SIG-M5 (cell line): ENCODE measurements at places on chromosomes 6 and 20.

GRCh38 chr20:43988451-43988850, 73.8 kb downstream of the TOX2 start:
- DNase-seq, result no peak

- no peak for DNase-seq
Measured at GRCh38 chr6:133097208-133097607, 143.9 kb upstream of the EYA4 start.

- DNase-seq, result no peak
Measured at GRCh38 chr6:150456902-150457643, 88.3 kb downstream of the IYD start.

DNA sequence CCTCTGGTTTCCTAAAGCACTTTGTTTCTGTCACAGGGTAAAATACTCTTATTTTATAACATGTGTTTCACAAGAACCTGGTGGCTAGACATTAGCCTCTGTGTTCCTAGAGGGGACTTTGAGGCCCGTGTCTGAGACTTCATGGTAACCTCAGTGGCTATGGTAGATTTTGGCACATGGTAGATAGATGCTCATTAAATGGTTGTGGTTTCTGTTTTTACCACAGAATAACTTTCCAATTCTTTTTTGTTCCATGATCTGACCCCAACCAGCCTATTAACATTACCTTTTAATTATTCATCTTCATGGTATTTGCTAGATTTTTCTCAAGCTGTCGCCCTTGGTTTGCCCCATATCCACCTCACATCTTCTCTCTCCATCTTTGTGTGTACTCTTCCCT, 34.3 kb downstream of the CCN2 start:
- DNase-seq, result no peak

- no peak for DNase-seq
Measured at GRCh38 chr6:145729887-145730286, 5.4 kb downstream of the EPM2A start.

DNA sequence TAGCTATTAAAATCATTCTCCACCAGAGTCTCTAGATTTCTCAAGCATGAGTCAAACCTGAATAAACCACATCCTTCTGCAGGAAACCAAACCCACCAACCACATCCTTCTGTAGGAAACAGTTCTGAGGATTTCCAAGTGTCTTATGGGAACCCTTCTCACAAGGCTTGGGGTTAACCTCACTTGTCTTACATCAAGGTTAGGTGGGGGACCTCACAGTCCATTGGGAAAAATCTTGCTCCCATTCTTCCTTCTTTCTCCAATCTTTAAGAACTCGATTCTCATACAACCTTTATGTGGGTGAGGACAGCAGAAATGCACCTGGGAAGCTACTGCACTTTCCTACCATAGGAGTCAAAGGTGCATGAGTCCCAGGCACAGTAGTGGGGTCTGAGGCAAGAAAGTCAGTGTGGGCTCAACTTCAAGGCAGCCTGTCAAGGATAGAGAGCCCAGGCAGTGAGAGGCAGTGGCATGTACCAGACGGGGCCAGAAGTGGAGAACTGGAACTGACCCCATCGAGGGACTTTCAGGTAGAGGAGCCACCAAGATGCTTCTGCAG, 114.5 kb downstream of the SLC22A3 start:
- DNase-seq, result peak; percentile 40

DNA sequence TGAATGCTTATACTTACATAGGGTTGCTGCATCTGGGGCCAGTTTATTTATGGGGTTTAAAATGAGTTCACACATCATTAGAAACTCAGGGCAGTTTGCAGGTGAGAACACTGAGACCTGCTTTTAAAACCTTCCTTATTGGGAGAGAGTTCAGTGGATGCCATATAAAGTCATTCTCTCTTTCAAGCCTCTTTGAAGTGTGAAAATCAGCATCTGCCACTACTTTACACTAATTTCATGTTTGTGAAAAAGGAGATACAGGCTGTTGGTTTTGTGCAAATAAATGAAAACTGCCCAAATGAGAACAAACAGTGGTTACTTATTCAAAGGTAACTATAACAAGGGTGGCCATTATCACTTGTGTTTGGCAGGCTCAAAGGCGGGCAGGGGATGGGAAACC, 530.5 kb downstream of the KIF16B start:
- no peak for DNase-seq

DNA sequence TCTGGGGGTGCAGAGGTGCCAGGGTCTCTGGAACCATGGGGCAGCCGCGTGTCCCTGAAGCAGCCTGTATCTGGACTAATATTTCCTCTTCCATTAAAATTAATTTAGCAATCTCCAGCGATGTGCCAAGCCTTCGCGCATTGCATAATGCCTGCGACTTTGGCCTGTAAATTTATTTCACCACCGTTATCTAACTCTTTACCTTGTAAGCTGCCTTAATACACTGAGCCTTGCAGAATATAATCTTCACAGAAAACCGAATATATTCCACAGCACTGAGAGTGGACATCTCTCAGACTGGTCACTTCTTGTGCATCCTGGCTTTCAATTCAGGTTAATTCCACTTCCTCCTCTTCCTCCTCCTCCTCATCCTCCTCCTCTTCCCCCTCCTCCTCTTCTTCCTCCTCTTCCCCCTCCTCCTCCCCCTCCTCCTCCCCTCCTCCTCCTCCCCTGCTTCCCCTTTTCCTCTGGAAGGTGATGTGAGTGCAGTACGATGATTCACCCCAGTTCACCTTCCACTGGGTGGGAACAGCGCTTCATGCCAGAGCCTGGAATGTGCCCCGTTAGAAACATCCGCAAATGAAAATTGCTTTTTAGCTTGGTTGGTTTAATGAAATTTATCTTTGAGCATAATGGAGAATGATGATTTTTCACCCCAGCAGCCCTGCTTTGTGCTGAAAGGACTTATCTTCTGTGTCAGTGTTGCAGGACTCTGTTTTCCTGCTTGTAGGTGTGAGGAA, 101.4 kb downstream of the CDH4 start:
- no peak for DNase-seq

- DNase-seq, result no peak
Measured at GRCh38 chr6:80698459-80698858, 592.0 kb downstream of the BCKDHB start.

DNA sequence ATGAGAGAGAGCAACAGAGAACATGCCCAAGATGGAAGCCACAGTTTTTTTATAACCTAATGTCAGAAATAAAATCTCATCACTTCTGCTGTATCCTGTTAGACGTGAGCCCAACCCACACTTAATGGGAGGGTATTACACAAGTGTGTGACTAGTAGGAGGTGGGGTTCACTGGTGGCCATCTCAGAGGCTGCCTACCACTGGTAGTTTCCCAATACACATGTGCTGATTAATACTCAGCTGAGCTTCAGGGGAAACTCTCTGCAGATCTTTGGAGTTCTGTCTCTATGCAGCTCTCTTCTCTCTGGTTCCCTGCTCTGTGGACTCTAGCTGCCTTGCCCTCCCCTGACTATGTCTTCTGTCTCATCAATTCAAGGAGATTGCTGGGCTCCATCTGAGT, 35.7 kb downstream of the CNBD2 start:
- DNase-seq, result peak; percentile 35

GRCh38 chr20:34956041-34956458, 382 bp downstream of the MYH7B start:
- DNase-seq, result no peak

- DNase-seq, result no peak
Measured at GRCh38 chr6:164020142-164020541, 605.6 kb downstream of the QKI start.

DNA sequence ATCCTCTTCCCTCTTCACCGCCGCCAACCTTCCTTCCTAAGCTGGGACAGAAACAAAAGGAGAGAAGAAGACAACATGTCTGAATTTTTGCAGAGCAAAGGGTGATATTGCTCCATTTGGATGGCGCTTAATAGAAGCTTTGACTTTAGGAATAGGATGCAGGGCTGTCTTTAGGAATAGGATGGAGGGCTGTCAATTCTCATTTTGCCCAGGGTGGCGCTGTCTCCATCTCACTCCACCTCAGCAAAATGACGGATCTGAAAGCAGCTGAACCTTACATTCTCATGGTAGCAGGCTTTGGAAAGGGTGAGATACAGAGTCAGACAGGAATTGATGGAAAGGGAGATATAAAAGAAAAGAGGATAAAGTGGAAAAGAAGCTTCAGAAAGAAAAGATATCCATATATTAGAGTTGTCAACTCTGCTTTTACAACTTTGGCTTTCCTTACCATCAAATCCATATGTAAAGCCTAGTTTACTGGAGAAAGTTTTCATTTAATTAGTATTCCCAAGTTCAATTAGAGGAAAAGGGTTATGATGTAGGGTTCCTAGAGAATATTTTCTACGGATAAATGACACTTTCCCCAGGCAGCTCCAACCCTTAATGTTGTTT, 2.4 kb downstream of the MTCL3 start:
- no peak for DNase-seq

DNA sequence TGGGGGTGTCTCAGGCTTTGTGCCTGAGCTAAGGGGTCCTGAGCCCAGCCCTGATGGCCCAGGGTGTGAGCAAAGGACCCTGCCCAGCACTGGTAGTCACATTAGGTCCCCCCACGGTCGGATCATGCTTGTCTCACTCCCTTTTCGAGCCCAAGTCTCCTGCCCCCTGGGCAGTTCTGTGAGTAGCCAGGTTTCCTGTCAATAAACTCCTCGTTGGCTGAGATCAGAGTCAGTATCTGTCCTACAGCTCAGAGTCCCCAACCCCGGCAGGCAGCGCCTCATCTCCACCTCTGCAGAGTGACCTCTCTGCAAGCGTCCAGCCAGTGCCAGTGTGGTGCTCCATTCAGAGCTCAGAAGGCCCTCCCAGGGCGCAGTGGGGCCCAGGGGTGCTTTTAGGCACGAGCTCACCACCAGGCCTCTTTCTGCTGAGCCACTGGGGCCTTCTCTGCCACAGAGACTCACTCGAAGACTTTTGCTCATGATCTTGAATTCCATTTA, 93.7 kb upstream of the PMEPA1 start:
- DNase-seq, result no peak

DNA sequence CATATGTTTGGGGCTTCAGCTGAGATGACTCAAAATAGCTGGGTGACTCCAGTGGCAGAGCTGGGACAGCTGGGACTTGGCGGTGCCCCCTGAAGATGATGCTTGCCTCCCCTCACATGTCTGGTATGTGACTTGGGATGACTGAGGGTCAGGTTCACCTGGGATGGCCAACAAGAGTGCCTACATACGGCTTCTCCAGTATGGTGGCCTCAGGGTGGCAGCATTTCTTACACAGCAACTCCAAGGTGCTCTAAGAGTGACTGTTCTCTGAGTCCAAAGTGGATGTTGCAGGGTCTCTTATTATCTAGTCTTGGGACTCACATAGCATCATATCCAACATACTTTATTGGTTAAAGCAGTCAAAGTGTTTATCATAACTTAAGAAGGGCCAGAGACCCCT, 87.8 kb upstream of the CENPW start:
- no peak for DNase-seq

- no peak for DNase-seq
Measured at GRCh38 chr6:119278625-119279024, 70.9 kb downstream of the MAN1A1 start.
